EL (cell line): ENCODE measurements at places on chromosomes 6 and 20.

- no peak for DNase-seq
Measured at GRCh38 chr6:168291450-168291849, 28.1 kb downstream of the DACT2 start.

DNA sequence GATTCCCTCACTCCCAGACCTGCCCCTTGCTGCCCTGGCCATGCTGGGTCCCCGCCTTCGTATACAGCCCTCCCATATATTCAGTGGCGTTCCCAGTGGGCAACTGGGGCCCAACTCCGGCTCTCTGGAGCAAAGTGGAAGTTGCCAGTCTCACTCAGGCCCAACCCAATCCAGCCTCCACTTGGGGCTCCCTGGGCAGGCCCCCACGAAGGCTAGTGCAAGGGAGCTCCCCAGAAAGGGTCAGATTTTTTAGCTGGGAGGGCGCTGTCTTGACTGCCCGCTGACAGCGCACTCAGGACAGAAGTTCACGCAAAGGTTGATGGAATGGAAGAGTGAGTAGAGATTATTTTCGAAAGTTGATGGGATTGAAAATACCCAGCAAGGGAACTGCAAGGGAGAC is 5.9 kb downstream of the TP53TG5 start:
- DNase-seq = no peak

DNA sequence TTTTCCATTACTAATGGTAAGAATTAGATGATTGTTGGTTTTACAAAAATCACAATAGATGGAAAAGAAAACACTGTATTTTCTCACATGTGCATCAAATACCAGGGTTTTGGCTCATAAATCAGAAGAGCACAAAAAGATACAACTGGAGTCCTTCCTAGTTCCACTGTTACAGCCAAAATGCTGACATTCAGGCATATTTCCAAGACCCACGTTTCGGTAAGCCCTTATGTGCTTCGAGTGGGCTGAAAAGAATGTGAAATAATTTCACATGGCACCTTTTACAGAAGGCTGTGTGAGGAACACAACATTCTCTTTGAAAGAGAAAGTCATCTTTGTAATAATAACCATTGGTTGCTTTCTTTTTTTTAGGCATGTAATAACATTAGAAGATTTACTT is 326.7 kb upstream of the FLRT3 start:
- no peak for DNase-seq

- peak; percentile 8 for DNase-seq
Measured at GRCh38 chr6:50062051-50062450, 12.3 kb upstream of the DEFB112 start.

DNA sequence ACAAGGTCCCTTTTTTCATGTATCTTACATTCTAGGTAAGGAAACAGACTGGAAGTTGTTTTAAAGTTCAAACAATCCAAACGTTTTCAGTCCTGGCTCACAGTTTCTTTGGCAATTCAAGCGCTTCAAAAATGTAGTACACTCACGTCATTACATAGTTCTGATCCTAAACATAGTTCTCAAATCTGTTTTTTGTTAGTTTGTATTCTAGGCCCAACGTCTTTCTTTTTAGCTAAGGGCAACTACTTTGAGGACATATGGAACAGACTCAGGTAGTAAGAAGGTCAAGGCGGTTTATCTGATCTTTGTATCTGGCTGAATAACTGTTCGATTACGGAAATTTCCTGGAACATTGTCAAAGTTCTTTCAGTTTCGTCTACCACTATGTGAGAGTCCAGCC is 36.9 kb upstream of the PLCB4 start:
- DNase-seq = no peak

DNA sequence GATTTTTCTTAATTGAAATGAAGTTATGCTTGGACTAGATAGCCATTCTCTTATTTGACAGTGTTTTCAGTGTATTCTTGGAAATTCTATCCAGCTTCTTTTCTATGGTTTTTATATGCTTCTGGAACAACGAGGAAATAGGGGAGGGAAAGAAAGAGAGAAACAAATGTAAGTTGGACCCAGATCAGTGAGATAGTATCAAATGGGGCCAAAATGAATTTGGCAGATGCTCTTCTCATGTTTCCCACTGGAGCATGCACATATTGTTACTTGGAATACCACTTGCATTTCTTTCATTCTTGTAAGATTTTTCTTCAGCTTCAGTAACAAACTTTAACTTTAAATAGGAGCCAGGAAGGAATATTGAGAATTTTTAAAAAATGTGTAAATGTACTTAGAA is 312.3 kb downstream of the PRL start:
- no peak for DNase-seq

DNA sequence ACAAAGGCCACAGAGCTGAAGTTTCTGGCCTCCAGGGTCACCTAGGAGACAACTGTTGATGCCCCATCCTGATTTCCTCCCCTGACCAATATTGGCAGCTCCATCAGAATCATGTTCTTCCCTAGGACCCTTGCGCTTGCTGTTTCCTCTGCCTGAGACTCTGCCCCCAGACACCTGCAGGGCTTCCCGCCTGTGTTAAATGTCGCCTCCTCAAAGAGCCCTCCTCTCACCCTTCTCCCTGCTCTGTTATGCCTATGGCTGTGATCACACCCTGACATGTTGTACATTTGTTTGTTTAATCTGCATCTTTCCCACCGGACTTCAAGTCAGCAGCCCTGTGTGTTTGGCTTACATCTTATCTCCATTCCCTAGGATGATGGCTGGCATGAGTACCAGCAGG is 30.1 kb downstream of the DLGAP4 start:
- DNase-seq = no peak

DNA sequence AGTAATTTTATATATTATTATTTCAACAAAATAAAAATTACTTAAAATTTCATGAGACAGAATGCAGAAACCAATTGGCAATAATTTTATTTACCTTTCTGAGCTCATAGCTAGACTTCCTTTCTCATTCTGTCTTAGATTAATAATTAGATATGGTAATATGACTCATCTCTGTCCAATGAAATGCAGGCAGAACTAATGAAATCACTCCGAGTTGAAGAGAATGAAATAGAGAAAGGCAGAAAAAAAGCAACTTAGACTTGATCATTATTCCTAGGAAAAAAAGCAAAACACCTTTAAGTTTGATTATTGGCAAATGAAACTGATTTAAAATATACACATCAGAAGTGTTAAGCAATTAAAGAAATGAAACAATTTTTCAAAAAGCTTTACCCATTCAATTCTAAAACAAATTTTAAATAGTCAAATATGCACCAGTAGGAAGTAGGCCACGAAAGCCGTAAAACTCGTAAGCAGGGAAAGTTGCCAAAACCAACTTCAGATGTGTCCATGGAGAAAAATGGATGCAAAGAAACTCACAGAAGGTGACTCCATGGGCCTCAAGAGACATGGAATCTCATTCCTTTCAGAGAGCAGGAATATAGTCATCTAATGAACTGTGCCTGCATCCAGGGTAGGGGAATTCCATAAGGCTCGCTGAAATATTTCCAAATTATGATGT is 293.8 kb upstream of the RGS17 start:
- DNase-seq = no peak

DNA sequence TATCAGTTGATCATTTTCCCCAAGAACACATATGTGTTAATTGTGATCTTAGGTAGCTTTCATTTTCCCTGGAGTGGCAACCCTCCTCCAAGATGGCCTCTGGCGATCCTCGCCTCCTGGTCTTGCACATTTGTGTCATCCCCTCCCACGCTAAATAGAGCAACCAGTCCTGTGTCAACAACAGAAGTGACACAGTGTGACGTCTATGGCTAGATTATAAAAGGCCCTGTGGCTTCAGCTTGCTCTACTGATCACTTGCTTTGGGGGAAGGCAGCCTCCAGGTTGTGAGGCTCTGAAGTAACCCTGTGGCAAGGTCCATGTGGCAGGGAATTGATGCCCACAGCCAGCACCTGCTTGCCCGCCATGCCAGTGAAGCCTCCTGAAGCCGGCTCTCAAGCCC is 30.6 kb upstream of the PPP1R14C start:
- DNase-seq = no peak

DNA sequence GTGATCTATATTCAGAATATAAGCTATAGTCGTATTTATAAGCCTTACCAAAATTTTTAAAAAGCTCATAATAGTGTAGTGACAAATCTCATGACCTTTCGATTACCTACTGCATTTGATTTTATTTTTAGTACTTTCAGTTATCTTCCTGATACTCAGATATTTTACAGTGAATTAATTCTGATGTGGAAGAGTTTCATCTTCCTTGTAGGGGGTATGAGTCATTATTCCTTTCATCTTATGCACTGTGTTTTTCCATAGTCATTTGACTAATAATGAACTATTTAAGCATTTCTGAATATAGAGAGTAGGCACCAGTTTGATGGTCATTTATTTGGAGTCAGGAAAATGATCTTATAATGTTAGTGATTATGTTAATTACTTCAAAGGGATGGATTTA is 36.4 kb downstream of the HDGFL1 start:
- no peak for DNase-seq

DNA sequence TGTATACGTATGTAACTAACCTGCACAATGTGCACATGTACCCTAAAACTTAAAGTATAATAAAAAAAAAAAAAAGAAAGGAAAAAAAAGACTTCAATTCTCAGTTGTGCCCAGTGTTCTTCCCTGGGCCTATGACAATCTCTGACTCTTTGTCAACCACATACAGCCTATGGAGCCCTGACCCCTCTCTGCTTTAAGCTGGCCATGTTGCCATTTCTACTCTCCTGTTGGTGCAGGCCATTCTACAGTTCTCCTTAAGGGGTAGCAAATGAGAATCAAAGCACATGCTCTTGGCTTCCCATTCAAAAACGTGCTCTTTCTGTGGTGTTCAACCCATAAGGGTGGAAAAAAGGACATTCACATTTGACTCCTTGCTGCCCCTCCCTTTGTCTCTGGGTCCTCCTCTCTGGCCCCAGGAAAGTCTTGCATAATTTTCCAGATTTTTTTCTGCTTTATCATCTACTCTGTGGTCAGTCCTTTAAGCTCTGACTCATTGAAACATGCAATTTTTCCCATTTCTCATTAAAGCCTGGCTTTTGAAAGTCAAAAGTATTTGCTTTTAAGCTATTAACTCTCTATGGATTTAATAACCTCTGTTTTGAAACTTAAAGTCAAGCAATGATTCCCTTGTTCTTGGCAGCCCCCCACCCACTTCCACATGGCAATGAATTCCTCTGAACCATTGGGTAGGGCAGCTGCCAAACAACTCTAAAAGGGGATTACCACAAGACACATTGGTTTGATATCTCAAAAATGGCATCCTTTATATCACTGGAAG is 208.6 kb upstream of the MCHR2 start:
- DNase-seq = peak; percentile 98

GRCh38 chr20:21719592-21720214 is 14.2 kb downstream of the PAX1 start:
- DNase-seq = peak; percentile 31

DNA sequence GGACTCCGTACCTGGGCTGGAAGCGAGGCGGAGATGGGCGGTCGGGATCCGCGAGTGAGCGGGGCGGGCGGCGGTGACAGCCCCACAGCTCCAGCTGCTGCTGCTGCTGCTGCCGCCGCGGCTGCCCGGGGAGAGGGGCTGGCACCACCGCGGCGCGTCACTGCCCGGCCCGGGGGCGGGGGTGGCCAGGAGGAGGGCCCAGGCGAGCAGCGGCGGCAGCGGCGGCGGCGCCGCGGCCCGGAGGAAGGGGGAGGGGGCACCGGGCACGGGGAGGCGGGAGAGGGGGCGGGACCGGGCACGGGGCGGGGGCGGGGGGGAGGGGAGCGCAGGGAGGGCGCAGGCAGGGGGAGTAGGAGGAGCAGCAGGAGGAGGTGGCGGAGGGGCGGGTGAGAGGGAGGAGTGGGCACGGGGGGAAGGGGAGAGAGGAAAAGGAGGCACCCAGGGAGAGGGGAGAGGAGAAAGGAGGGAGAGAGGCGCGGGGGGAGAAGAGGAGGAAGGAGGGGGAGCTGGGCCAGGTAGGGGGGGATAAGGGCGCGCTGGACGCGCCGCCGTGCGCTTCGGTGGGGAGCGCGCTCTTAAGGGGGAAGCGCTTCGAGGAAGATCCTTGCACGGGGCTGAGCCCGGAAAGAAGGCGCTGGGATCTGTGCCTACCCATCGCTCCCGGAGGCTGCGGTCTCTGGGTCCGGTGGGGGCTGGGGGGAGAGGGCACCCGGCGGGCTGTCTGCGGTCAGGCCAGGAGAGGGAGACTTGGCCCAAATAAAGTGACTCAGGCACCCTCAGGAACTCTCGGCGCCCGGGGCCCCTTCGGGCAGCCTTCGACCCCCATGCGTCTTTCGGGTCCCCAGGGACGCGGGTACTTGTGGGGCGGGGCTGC is 101.5 kb downstream of the NOL4L start:
- peak; percentile 88 for DNase-seq

- DNase-seq = no peak
Measured at GRCh38 chr20:50378170-50379000, 131.8 kb upstream of the PTPN1 start.

GRCh38 chr6:36241728-36242127 is 28.1 kb upstream of the PNPLA1 start:
- DNase-seq = no peak

GRCh38 chr20:58044931-58045555 is 183.4 kb downstream of the ANKRD60 start:
- DNase-seq = no peak

GRCh38 chr6:39812853-39813533 is 20.8 kb downstream of the DAAM2 start:
- peak; percentile 52 for DNase-seq

- DNase-seq = peak; percentile 43
Measured at GRCh38 chr6:79946272-79947190, 822 bp downstream of the ELOVL4 start.

DNA sequence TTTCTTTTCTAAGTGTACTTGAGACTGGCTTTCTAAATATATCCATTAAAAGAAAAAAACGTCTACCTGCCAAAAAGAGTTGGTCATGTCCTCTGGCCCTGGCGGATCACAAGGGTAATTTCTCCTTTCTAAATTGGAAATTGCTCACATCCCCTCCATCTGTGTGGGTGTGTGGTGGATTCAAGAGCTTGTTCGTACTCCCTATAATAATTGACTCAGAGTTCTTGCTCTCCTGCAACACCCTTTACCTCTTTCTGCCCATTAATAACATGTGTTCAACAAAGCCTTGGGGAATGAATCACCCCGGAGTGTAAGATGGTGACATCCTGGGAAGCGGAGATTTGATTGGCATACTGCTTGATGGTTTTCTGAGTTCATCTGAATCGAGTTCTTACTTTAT is 263.8 kb downstream of the ALDH8A1 start:
- DNase-seq = peak; percentile 57

DNA sequence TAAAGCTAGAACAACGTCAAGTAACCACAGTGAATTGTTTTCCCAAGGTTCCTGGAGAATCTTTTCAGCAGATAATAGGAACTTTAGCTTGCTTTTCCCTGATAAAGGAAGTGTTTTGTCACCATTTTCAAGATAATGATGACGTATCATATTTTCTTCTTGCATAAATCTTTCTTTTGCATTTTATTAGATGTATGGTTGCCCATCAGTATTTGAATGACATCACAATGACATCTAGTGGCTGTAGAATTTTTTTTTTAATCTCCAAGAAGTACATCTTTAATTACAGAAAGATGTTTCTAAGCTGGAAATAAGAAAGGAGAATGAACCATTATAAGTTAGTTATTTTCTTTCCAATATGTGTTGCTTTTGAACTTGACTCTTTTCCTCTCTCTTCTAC is 83.0 kb downstream of the CENPW start:
- DNase-seq = no peak
